ENCODE measurements at places on chromosomes 4 and X.

GRCh38 chr4:48858130-48858529 is 27.2 kb downstream of the OCIAD1 start:
- DNase-seq, result no peak

- DNase-seq, result no peak
Measured at GRCh38 chrX:72020204-72020603, 109.6 kb downstream of the NHSL2 start.

DNA sequence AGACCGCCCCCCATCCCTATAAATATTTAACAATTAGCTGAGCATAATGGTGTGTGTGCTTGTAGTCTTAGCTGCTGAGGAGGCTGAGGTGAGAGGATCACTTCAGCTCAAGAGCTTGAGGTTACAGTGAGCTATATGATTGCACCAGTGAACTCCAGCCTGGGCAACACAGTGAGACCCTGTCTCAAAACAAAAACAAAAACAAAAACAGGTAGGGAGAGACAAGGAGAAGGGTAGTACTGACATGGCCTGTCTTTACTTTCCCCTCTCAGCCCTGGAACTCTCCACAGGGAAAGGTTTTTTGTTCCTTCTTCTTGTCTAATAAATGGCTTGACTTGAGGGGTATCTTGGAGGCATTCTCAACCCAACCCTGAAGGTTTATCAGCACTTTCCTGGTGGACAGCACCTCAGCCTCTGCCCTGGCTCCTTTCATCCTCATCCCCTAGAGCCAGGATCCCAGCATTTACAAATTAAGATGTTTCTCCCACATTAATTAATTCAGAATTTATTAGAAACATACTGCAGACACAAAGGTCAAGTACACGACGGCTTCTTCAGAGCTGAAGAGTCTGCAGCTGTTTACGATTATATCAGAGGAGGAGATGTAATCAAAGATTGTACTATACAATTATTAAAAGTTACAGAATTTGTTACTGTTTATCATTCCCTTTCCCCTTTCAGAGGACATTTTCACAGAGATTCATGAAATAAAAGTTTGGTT is 131.8 kb downstream of the AFF1 start:
- no peak for DNase-seq

DNA sequence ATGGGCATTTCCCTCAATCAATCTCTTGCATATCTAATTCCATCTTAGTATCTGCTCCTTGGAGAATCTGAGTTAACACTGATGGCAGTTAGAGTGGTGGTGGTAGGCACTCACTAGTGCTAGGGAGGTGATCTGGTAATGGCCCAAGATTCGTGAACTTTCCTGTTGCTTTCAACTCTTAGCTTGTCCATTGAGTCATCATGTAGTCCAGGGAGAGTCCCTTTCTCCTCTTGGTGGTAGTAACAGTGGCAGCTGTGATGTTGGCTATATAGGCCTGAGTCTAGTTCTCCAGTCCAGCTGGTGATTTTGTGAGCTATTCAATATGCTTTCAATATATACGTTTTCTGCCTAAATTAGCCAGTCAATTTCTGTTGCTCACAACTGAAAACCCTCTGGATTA is 7.0 kb upstream of the XKRX start:
- DNase-seq, result no peak

GRCh38 chr4:18404642-18405041 is 383.1 kb upstream of the LCORL start:
- DNase-seq, result no peak

GRCh38 chr4:123349421-123350190 is 47.0 kb upstream of the SPRY1 start:
- no peak for DNase-seq

DNA sequence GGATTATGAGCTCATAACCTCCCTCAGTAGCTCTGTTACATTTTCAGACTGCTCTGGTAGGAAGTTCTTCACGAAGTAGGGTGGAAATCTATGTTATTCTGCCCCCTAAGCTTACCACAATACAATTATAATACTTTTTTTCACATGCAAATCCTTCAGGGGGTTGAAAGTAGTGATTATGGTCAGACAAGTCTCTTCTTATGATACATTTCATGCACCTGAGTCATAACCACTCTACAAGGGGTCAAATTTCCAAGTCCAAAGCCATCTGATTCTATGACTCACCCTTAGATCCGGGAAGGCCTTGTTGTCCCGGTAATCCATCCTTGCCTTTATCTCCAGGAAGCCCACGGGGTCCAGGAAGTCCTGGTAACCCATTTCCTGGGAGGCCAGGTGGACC is 95.2 kb downstream of the ATG4A start:
- no peak for DNase-seq

GRCh38 chrX:17944833-17945497 is 83.9 kb upstream of the RAI2 start:
- no peak for DNase-seq

DNA sequence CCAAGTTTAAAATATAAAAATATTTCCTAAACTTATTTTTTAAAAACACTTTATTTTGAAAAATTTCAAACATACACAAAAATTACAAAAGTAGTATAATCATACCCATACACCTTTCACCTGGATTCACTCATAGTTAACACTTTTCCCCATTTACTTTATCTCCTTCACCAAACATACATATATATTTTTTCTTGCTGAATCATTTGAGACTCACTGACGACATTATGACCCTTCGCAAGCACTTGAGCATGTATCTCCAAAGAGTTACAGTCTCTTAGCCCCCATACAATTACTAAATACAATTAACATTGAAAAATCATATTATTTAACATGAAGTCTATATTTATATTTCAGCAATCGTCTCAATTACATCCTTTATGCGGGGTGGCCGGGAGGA is 19.8 kb downstream of the RXFP1 start:
- no peak for DNase-seq

DNA sequence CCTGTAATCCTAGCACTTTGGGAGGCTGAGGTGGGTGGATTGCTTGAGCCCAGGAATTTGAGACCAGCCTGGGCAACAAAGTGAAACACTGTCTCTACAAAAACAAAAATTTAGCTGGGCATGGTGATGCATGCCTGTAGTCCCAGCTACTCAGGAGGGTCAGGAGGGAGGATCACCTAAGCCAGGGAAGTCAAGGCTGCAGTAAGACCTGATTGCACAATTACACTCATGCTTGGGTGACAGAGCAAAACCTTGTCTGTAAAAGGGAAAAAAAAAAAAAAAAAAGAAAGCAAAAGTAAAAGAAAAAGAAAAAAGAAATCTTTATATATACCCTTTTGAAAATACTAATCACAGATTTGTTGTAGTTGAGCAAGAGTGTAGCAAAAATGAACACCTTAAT is 801.0 kb upstream of the IGFBP7 start:
- DNase-seq, result no peak

DNA sequence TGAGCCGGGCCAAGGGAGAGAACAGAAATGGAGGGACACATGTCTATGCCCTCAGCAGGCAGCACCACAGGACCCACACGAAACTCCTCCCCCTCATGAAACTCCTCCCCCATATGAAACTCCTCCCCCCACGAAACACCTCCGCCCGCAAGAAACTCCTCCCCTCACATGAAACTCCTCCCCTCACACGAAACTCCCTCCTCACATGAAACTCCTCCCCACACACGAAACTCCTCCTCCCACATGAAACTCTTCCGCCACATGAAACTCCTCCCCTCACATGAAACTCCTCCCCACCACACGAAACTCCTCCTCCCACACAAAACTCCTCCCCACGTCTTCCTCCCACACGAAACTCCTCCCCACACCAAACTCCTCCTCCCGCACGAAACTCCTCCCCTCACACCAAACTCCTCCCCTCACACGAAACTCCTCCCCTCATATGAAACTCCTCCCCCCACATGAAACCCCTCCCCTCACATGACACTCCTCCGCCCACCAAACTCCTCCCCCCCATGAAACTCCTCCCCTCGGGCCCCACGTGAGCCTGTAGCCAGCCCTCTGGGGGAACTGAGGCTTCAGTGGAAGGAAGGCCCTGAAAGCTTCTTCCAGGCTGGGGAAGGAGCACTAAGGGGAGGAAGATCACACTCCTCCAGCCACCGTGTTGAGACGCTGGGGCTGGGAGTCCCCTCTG is 15.2 kb downstream of the ADRA2C start:
- no peak for DNase-seq

DNA sequence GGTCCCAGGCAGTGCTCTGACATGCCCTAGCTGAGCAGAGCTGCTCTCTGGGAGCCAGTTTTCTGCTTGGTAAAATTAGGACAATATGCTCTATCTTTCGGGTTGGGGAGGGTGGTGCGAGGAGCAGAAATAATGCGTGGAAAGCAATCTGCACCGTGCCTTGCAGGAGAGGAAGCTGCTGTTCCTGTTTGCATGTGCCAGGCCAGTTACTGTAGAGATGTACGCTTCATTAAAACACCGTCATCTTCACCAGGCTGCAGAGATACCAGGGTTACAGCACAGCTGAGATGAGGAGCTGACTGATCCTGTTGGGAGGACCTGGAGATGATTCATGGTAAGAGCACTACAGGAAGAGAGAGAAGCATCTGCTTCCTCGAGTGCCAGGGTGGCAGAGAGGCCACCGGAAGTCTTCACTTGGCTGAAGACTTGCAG is 29.5 kb upstream of the IRF2 start:
- no peak for DNase-seq

DNA sequence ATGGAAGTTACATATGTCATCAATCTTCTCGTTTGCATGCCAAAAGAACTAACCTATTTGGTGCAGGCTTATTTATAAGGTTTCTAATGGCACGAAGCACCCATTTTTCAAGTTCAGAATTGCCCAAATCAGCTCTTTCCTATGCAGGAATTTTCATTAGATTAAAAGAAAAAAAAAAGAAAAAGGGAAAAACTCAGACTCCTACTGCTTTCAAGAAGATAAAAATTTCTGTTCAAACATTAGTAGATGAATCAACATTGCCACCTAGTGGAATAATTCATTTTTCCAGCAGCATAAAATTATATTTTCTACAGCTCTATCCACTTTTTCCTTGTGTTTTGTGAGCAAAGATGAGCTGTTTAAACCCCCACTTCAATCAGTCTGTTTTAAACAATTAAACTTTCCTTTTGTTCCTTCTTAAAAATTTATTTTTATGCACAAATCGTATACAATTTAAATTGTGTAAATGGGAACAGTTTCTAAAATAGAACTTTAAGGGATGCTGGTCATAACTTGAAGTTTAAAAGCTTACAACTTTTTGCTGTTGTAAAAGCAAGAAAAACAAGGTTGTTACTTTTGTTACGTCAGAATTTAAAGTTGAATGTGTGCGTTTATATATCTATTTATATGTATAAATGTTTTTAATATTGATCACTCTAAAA is 309.9 kb downstream of the ARAP2 start:
- no peak for DNase-seq

DNA sequence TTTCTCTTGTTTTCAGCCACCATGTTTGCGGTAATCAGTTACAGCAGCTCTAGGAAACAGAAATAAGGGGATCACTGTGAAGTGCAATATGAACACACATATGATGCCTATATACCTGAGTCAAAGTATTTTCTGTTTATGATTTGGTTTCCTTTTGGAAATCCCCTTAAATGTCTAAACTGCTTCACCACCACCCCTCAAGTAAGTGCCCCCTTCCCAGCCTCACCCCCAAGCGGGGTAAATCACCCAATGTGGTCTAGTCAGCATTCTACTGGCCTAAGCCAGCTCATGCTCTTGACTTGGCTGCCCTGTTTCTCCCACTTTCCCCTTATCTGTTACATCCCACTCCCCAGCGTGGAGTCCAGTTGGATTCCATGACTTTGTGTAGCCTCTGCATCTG is 176.5 kb downstream of the QDPR start:
- DNase-seq, result no peak

DNA sequence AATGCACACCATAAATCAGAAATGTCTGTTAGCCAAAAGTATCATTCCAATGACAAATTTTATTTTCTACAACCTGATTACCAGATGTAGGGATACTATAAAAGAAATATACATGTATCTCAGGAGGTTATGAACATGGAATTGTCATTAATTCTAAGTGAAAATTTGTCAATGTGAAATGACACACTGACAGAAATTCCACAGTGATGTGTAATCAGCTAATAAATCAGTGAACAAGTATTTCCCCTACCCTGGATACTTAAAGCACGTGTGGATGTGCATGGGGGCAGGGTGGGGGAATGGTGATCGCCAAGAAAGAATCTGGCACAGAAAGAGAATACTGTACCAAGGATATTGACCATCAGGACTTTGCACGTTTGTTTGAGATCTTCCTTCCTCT is 123.6 kb downstream of the SH3RF1 start:
- no peak for DNase-seq

All from stimulated activated CD8-positive, alpha-beta memory T cell treated with anti-CD3 and anti-CD28 coated beads, Interleukin-12 subunit alpha, Interleukin-12 subunit beta, amount 100 ng/mL, for 4 hours (primary cell).